Endothelial cell (in vitro differentiated cells): ENCODE measurements at places on chromosomes 12 and 14.

- no peak for DNase-seq
These were observed 11.2 kb upstream of the AQP2 start for GRCh38 chr12:49939307-49939706.

DNA sequence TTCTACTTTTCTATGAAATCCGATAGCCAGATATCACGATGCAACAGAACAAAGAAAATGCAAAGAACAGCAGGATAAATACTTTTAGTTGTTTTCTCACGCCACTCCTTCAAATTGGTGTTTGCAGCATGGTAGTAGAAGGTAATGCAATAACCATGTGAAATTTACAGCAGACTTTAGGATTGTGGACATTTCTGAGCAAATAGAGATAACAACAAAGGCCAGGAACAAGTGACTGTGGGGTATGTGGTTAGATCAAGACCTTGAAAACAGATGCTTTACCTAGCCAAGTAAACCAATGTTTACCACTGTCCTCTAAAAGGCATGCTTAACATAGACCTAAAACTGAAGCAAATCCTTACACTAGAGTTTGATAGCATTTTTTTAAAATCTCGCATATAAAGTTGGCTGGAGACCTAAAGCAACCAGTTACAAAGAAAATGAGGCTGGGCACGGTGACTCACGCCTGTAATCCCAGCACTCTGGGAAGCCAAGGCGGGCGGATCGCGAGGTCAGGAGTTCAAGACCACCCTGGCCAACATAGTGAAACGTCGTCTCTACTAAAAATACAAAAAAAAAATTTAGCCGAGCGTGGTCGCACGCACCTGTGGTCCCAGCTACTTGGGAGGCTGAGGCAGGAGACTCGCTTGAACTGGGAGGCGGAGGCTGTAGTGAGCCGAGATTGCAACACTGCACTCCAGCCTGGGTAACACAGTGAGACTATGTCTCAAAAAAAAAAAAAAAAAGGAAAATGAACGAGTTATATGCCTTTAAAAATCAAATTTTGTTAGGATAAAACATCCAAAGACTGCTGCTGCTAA is 123.2 kb upstream of the FOXN3 start:
- DNase-seq, result no peak

GRCh38 chr12:48160807-48161206 is 3.5 kb upstream of the ASB8 start:
- DNase-seq, result no peak

DNA sequence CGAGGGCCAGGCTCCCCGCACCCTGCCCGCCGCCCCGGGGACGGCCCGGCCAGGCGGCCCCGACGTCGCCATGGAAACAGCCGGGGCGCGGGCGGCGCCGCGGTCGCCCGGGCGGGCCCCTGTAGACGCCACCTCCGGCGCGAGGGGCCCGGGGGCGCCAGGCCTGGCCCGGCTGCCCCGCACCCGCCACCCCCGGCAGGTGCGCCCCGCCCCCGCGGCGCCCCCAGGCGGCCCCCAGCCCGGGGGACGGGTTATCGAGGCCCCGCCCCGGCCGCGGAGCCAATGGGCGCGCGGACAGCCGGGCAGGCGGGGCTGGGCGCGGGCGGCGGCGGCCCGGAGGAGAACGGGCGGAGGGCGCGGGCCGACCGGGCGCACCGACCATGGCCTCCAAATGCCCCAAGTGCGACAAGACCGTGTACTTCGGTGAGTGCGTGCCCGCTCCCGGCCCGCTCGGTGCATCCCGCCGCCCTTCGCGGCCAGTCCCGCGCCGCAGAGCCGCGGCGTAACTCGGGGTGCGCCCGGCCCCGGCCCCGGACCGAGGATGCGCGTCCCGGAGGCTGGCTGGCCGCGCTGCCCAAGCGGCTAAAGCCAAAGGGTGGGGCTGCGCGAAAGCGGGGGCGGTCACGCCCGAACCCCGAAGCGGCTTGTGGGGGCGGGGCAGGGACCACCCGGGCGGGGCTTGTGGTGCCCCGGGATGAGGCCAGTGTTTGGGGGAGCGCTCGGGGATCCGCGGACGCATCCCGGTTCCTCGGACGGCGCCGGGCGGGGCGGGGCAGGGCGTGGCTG is at the start of gene CRIP2:
CRIP2 (plus strand) TSS at position 339 of the 786 bp plus-strand sequence; CDS start at position 381, 42 bp downstream.
- peak; percentile 68 for DNase-seq

GRCh38 chr12:88314706-88315105 is 172.6 kb downstream of the TMTC3 start:
- DNase-seq, result no peak

GRCh38 chr14:104878582-104878981 is 13.5 kb downstream of the CEP170B start:
- no peak for DNase-seq

DNA sequence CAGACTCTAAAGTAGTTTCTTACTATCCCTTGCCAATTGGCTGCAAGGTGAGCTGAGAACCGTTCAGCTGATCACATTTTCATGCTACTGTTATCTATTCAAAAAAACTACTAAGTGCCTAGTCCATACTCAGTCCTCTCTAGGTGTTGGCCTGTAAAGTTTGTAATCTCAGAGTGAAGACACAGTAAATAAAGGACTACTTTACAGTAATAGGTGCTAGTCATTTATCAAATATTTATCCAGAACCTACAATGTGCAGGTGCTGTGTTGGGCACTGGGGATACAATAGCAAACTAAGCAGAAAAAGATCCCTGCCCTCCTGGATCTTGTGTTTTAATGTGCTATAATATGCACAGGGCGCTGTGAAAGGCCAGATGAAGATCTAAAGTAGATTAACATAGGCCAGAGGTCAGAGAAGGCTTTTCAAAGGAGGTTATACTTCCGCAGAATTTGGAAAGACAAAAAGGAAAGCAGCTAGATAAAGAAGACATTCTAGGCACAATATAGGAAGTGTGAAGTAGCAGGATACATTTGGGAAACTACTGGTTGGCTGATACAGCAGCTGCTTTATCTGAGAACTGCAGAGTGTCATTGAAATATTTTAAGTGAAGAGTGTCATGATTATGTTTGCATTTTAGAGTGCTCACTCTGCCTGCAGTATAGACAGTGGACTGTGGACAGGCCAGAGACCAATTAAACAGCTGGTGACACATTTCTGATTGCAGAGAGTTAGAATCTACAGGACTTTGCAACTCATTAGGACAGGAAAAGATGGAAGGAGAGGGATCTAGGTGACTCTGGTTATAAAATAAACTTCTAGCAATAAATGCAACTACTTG is 8.0 kb upstream of the ACTR10 start:
- DNase-seq, result no peak
